Muscle of back (tissue), 13 donors: ENCODE measurements at places on chromosomes 1 and 21. TPM values are rescaled to one million over a fixed set of nuclear protein-coding genes. Genes with fewer than 3 reads are reported as not detected.

DNA sequence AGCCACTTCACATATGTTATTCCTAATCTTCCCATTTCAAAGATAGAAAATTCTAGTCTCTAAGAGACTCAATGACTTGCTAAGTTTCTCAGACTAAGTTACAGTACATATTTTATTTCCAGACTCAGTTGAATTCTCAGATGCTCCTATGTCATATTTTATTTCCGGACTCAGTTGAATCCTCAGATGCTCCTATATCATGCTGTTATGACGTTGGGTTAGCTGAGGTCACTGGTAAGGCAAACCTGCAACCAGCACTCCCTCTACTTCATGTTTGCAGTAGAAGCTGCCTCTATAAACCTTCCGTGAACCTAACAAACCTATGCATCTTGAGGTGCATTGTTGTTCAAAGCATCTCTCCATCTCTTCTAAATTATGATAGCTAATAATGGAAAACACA is 187.1 kb upstream of the SGIP1 start:
- no peak for DNase-seq

DNA sequence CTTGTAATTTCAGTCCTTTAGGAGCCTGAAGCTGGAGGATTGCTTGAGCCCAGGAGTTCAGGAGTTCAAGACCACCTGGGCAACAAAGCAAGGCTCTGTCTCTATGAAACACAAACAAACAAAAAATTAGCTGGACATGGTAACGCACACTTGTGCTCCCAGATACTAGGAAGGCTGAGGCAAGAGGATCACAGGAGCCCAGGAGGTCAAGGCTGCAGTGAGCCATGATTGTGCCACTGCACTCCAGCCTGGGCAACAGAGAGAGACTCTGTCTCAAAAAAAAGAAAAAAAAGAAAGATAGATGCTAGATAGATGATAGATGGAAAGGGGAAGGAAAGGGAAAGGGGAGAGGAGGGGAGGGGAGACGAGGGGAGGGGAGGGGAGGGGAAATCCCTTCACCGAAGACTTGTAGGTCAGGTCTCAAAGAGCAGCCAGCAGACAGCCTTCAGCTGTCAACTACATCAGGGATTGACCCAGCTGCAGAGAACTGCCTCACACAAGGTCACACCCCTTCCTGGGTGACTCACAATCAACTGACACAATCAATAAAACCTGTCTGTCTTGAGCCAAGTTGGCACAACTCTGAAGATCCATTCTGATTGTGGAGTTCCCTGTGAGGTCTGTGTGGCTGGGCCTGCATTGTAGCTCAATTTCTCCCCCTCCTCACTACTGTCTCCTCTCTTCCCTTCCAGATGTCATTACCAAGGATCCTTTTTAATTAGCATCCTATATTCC is 200.6 kb downstream of the RGS7 start:
- no peak for DNase-seq

GRCh38 chr1:58063095-58063494 is 483.4 kb downstream of the OMA1 start:
- DNase-seq = no peak

- DNase-seq = no peak
Observed at GRCh38 chr21:35198982-35199732, 150.1 kb upstream of the RUNX1 start.

- no peak for DNase-seq
Observed at GRCh38 chr1:198598796-198599321, 40.0 kb upstream of the PTPRC start.

- no peak for DNase-seq
Observed at GRCh38 chr21:38134084-38134873, 122.5 kb upstream of the KCNJ15 start.

DNA sequence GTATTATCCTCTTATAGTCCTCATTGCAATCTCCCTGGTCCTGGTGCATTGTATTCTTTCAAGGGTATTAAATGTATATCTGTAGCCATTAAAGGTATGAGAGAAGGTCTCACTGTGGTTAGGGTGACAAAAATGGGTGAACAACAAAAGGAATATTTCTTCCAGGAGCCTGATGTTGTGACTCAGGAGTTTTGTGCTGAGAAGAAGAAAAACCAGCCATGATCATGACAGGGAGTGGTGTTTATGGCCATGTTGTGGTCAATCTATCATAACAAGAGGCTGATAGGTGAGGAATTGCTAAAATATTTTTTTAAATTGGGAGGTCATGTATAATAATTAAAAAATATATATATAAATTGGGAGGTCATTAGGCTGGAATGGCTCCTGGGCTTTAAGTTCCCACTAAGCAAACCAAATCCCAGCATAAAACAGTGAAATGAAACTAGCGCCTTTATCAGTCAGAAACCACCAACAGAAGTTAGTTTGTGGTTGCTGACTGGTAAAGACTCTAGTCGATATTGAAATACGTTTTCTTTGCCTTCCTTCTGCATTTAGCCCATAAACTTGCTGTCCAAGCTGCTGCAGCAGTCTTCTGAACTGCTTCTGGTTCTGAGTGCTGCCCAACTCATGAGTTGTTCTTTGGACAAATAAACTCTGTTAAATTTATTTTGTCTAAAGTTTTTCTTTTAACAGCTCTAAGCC is 60.3 kb downstream of the TBX19 start:
- DNase-seq = no peak

DNA sequence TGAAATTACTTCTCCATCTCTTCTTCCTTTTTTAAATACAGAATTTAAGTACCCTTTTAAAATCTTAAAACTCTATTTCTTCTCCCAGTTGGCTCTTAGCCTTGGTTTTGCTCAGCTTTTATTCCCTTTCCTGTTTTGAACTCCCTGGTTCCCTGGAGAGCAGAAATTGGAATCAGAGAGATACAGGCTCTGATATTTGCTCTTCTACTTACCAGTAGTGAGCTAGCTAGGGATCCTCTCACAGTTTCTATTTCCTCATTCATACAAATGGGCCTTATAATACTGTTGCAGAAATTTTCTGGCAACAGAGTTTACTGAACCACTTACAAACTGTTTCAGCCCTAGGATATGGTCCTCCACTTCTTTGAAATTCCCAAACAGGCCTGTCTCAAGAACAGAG is 606.3 kb downstream of the NUF2 start:
- DNase-seq = peak; percentile 48

GRCh38 chr1:206725109-206725963 is 40.6 kb downstream of the MAPKAPK2 start:
- no peak for DNase-seq

DNA sequence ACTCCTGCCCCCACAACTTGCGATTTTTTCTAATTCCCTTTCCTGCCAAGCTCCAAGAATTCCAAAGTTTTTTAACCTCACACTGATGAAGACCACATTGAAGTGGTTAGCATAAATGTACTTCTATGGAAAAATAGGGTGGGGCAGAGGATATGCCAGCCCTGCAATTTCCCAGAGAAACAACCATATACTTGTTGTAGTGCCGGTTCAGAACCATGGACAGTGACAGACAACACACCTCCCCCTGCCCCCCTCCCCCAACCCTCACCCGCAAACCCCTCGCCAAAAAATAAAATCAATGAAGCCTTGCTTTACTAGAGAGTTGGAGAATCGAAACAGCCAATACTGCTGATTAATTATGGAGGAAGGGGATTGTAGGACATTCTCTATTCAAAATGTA is 109.5 kb upstream of the GRIK3 start:
- no peak for DNase-seq

DNA sequence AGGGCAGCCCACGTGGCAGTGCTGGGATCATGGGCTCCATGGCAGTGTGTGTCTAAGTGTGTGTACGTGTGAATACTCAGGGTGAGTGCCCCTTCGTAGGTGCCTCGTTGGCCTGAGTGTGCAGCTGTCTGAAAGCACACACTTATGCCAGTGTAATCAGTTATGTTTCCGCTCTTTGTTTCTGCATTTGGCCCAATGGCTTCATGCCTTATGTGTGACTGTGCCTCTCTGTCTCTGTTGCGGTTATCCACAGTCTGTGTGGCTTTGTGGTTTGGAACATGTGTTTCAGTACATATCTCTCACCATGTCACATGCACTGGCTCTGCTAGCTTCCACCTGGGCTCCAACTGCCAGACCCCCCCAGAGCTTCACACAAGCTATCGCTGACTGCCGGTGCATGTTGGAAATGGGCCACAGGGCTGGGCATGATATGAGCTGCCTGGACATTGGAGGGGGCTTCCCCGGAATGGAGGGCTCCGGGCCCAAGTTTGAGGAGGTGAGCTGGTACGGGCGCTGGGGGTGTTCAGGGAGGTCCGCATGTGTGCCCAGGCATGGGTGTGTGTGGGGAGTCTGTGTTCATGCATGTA is 70.3 kb upstream of the TINAGL1 start:
- DNase-seq = no peak

DNA sequence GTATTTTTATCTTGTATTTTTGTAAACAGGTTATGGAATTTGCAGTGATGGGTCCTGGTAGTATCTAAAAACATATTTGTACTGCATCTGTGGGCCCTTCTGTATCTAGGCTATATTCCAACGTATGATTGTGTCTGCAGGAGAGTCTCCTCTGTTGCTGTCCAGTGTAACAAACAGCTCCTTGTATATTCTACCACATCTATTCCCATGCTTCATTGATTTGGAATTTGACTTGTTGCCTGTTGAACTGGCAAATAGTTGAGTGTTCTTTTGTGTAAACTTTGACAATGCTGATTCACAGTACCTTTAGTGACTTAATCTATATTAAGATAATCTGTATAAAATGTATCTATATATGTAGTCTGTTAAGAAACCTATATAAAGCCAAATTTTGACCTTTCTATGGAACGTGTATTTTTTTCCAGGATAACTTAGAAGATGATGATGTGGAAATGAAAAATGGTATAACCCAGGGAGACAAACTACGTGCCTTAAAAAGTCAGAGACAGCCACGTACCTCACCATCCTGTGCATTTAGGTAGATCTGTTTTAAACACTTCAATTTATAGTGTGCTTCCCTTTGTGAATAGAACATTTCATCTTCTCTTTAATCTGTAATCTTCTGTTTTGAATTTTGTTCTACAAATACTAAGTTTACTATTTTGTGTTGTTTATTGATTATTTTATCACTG is 43.4 kb upstream of the GPR88 start:
- DNase-seq = no peak

- DNase-seq = no peak
Observed at GRCh38 chr1:19375631-19376400, 63.7 kb downstream of the SLC66A1 start.

DNA sequence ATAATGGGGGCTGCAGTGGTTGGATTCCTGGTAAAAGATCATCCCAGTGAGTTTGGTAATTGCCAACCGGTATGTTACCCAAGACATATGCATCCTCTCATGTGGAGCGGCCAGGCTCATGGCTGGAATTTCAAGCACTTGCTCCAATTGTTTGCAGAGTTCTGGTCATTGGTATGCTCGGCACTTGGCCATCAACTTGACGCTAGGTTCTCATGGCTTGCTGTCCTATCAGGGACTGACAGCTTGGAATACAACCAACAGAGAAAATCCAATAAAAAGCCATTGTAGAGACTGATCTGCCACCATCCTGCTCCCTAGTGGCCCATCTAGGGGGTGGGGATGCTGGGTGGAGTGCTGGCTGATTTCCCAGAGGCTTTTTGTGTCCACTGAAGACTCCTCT is 120.9 kb downstream of the EDEM3 start:
- no peak for DNase-seq

DNA sequence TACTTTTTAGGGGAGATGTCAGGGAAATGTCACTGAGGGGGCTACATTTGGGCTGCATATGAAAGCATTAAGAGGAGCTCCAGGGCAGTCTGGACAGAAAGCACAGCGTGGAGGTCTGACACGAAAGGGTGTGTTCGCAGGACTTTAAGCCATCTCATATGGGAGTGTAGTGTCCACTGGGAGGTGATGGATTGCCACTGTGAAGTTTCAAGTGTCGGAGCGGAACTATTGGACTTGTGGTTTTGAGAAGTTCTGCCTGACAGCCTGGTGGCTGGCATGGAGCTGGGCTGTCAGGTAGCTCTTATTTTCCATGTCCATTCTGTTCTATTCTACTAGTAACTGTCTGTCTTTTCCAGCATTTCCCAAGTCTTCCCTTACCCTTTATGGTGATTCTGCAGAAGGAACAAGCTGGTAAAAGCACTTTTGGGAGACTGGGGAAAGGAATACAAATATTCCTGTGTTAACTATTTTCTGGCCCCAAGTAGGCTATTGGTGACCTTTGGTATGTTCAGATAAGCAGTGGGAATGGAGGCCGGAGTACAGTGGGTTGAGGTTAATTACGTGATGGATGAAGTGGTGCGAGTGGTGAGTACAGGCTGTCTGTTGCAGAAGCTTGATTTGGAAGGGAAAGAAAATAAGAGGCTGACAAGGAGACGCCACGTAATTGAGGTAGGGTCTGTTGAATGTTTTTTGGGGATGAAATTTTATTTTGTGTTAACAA is 19.3 kb downstream of the B3GALT5 start:
- DNase-seq = no peak

GRCh38 chr1:53847980-53848379 is 9.9 kb upstream of the NDC1 start:
- DNase-seq = no peak

DNA sequence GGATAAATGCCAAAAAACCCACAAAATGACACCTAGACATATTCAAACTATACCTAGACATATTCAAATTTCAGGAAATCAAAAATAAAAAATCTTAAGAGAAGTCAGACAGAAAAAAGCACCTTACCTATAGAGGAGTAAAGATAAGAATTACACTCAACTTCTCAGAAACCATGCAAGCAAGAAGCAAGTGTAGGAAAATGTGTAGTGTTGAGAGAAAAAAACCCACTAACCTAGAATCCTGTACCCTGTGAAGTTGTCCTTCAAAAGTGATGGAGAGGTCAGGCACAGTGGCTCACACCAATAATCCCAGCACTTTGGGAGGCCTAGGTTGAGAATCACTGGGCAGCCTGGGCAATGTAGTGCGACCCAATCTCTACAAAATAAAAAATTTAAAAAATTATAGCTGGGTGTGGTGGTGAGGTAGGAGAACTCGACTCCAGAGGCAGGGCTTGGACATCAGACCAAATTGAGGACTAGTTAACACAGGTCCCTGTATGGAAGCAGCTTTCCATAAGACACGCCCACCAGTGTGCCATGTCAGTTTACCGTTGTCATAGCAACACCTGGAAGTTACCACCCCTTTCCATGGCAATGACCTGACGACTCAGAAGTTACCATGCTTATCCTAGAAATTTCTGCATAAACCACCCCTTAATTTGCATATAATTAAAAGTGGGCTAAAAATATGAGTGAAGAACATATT is 20.7 kb downstream of the PDIK1L start:
- DNase-seq = no peak

- no peak for DNase-seq
Observed at GRCh38 chr1:34328281-34328799, 151.6 kb downstream of the C1orf94 start.

GRCh38 chr1:9714257-9714718 is 62.8 kb downstream of the PIK3CD start:
- DNase-seq = no peak

- DNase-seq = no peak
Observed at GRCh38 chr1:203320591-203321272, 15.4 kb downstream of the BTG2 start.

CSF1 gene
- 13.9 TPM for polyA plus RNA-seq

DNAJC6 gene
- polyA plus RNA-seq = 1.0 TPM

ZNF697 gene
- polyA plus RNA-seq = 11.0 TPM

TAF5L gene
- 13.0 TPM for polyA plus RNA-seq

BSDC1 gene
- polyA plus RNA-seq = 34.3 TPM

SPRR5 gene
- polyA plus RNA-seq = not detected

IL6R gene
- polyA plus RNA-seq = 6.7 TPM

CHIT1 gene
- polyA plus RNA-seq = 0.38 TPM

AGMAT gene
- 3.7 TPM for polyA plus RNA-seq

PCSK9 gene
- 6.5 TPM for polyA plus RNA-seq
